ENCODE measurements at places on chromosomes 16 and 17. TPM values are rescaled to one million over a fixed set of nuclear protein-coding genes. Genes with fewer than 3 reads are reported as not detected.

CYGB gene
- total RNA-seq: not detected

DPEP2 gene
- total RNA-seq: 42.2 TPM

KRT20 gene
- total RNA-seq: not detected

DNA sequence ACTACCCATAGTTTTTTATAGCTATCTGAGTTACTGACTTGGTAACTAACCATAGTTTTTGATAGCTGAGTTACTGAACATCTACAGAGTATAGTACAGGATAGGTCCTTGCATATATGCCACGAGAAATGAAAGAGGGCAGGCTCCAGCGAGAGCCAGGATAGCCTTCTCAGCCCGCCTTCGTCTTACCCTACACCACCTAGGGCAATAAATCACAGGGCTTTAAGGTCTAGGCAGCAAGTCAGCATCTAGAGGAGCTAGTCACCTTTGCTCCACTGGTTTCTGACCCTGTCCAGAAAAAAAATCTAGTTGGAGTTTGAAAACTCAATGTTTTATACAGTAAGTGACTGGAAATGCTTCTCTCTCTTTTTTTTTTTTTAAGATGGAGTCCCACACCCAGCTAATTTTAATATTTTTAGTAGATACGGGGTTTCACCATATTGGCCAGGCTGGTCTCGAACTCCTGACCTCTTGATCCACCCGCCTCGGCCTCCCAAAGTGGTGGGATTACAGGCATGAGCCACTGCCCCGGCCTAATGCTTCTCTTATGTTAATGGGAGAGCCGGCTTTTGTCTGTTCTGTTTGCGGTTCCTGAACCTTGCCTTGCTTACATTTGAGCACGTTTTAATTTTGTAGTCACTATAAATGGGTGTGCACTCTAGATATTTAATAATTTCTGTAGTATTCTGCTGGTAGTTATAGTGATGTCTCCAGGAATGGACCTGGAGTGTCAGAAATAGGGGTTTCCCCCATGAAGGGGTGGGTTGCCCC lies 2.8 kb downstream of the BFAR start:
- no peak for DNase-seq

DNA sequence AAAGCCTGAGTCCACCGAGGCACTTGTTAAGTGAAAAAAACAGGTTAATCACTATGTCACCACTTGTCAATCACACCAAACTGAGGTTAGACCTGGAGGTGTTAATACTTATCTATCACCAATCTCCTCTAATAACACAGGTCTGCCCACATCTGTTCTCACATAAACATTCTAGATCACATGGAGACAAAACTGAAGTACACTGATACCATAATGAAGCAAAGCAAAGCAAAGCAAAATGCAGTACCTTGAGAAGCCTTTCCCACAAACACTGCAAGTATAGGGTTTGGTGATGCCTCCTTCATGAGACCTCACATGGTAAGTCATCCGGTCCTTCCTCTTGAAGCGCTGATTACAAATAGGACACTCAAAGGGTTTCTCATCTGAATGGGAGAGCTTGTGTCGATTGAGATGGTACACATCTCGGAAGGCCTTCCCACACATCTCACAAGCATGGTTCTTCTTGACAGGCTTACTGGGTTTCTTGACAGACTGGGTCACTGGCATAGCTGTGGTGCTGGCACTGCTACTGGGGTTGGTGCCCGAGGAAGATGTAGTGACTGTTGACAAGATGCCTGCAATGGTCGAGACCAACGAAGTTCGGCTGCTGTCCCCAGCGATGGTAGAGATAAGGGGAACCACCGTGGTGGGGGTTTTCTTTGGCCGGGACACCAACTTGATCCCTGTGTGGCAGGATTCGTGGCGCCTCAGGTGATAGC lies 5.4 kb downstream of the VEZF1 start:
- no peak for DNase-seq

- DNase-seq: no peak
These were observed 299.6 kb downstream of the MAP2K4 start for GRCh38 chr17:12320286-12320685.
